ENCODE measurements at places on chromosomes 4 and X.

- DNase-seq: no peak
Measured at GRCh38 chr4:3873408-3874027, 107.3 kb downstream of the ADRA2C start.

- DNase-seq: peak; percentile 13
Measured at GRCh38 chrX:65596270-65597034, 61.9 kb upstream of the LAS1L start.

GRCh38 chrX:31333165-31333831, 261.5 kb upstream of the FTHL17 start:
- DNase-seq: peak; percentile 59

- DNase-seq: no peak
Measured at GRCh38 chr4:151276787-151277562, at the start of gene PRSS48. Gene PRSS48, plus strand, starts transcription at chr4:151277161. Its CDS starts 12 bp downstream, at chr4:151277173.

GRCh38 chr4:89739311-89739988, 97.5 kb downstream of the SNCA start:
- no peak for DNase-seq

GRCh38 chrX:134444681-134445080, 15.3 kb upstream of the HPRT1 start:
- no peak for DNase-seq

GRCh38 chr4:37216209-37216608, 28.3 kb upstream of the NWD2 start:
- DNase-seq: no peak

DNA sequence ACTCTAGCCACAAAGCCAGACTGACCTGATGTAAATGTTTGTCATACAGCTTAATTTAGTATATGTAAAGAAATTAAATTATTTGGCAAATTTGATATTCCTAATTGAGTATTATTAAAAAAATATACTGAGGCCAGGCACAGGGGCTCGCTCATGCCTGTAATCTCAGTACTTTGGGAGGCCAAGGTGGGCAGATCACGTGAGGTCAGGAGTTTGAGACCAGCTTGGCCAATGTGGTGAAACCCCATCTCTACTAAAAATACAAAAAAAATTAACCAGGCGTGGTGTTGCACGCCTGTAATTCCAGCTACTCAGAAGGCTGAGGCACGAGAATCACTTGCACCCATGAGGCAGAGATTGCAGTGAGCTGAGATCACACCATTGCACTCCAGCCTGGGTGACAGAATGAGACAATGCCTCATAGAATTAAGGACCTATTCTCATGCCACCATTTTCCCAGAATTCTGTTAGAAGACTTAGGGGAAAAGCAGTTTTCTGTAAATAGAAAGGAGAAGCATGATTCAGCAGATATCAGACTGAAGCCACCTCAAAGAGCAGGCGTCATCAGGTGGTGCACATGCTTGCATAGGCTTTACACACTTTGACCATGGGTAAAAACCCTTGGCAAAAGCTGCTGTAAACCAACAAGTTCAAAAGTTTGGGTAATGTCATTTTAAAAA, 6.1 kb downstream of the UBQLN2 start:
- DNase-seq: no peak

- no peak for DNase-seq
Measured at GRCh38 chr4:79863333-79863732, 209.7 kb downstream of the ANTXR2 start.

DNA sequence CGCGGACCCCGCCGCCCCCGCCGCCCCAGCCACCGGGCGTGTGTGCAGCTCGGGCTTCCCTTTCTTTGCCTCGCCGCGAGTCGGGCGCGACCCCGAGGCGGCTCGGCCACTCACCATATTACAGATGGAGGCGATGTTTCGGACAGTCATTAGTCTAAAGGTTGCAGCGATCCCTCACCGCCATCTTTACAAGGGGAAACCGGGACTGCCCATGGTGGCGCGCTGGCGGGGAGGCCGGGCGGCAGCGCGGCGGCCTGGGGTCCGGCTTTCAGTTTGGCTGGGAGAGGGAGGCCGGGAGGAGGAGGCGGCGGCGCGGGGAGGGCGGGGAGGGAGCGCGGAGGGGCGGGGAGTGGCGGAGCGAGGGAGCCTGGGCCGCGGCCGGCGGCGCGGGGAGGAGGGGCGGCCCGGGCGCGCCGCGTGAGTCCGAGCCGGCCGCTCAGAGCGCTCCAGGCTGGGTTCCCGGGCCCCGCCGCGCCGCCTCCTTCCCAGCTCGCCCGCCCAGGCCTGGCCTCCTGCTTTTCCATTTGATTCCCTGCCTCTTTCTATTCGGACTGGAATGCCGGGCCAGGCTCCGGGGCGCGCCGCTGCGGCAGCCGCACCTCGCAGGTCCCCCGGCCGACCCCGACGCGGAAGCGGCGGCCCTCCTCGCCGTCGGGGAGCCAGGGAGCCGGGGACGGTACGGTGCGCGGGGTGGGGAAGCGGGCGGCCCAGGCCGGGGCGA, at the start of gene USP46:
USP46 (minus strand) TSS at position 301 of the 721 bp plus-strand sequence; CDS start at position 150, 151 bp downstream.
- DNase-seq: no peak

DNA sequence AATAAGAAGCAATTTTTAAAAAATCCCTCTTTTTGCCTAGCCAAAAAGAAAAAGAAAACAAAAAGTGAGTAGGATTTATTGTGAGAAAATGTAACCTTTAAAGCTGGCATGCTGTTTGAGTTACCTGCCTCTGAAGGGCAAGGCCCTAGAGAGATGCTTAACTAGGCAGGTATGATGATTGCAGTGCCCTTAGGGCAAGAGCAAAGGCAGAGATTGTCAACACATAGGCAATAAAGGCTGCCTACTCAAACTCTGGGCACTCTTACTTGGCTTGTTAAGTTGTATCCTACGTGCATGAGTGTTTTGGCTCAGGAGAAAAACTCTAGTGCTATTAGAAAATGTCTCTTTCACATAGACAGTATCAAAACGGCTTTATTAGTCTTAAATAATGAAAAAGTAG, 306.0 kb downstream of the RPA4 start:
- no peak for DNase-seq

DNA sequence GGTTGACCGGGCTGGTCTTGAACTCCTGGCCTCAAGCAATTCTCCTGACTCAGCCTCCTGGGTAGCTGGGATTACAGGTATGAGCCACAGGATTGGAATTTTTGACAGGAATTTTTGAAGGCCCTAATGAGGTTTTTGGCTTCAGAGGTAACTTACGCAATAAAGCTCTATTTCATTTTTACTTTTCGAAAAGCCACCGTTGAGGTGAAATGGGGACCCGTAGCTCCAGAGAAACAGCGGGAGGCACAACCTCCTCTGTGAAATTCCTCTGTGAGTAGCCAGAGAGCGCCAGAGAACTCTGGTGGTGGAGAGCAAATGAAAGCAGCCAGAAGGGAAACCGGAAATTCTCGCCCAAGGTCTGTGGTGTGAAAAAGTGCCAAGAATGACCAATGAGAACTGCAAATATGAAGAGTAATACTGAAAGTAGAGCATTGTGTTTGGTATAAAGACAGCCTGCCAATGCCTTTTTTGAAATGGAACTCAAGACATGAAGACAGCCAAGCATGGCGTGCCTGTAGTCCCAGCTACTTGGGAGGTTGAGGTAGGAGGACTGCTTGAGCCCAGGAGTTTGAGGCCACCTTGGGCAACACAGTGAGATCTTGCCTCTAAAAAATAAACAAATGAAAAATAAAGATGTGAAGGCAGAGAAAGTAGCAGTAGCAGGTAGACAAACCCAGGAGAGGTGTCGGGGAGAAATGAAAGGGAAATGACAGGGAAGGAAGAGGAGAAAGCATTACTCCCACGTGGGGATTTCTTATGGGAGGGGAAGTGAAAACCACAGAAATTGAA, 33.0 kb upstream of the TMEM131L start:
- peak; percentile 87 for DNase-seq

DNA sequence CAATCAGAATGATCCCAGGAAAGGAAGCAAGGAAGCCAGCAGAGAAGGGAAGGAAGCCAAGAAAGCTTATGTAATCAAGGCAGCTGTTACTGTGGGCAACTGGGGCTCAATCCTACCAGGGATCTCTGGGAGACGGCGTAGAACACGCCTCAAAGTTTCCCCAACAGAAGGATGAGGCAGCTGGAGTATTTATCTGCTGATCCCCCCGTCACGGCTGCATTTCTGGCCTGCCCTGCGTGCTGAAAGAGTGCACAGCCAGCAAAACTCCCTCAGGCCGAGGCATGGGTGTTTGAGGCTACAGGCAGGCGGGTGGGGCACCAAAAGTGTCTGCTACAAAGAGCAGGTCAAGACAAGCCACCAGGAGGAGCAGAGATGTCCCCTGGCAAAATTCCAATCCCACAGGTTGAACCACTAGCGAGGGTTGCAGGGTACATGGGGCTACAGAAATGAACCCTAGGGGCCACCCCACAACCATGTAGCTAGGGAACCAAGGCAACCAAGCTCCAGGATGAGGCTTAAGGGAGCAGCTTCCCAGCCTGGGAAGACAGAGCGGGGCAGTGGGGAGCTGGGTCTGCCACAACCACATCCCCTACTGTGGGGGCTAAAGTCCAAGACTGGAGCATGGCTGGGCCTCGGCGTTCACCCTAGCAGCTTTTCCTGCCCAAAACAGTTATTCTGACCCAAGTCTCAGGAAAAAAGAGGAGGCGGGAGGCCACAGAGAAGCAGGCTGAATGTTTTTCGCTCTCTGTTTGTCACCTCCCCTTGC, 113.4 kb downstream of the BCOR start:
- DNase-seq: no peak

GRCh38 chr4:94833394-94833793, 75.6 kb downstream of the BMPR1B start:
- no peak for DNase-seq
